ENCODE measurements at places on chromosomes 7 and 10. TPM values are rescaled to one million over a fixed set of nuclear protein-coding genes. Genes with fewer than 3 reads are reported as not detected.
A peak's percentile ranks its signal among the peaks of the same experiment; 100 is the strongest.

DNA sequence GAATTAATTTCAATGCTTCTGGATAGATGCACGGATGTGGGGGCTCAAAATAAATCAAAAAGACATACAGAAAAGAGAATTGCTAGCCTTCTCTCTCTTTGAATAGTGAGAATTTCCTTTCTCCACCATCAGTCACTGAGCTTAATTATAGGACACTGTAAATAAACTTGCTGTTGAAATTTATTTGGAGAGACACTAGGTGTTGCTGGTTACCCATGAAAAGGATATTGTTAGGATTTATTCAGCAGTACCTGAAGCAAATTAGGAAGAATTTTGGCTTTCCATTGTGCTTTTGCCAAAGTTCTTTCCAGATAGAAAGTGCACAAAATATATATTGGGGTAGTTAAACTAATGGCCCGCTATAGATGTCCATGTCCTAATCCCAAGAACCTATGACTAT lies 27.6 kb downstream of the GCC1 start:
- no peak for DNase-seq

DNA sequence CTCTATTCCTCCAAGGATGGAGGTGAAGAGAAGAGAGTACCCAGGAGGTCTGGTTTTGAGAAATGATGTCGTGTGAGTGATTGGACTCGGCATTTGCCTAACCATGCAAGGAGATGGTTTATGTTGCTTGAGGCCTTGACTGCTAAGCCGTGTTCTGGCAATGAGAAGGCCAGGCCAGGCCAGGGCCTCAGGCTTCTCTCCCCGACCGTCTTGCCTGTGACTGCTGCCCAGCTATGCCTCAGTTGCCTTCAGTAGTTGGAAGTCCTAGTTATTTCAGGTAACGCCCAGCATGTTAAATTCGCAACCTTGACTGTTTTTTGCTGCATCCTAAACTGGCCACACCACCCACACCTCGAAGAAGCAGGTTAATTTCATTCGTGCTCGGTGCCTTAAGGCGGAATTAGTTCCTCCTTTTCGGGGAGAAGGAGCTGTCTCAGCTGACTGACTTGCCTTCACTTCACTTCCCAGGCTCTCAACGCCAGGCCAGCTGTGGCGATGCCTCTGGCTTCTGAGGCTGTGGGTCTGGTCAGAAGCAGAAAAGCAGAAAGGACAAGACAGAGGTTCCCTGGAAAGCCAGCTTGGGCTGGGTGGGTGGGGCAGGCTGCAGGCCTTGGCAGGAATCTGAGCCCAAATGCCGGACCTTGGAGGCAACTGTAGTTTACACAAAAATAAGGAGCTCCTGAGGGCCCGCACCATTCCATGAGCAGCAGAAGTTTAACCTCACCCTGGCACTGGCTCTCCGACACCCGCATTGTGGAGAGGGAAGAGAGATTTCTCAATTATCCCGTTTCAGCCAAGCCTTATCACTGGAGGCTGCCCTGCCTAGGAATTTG lies 61.9 kb upstream of the SAMD8 start:
- peak; percentile 33 for DNase-seq

- no peak for DNase-seq
Measured at GRCh38 chr7:141973673-141974072, at the start of gene TAS2R38. TSS of gene TAS2R38 (minus strand) at chr7:141973773. CDS start at chr7:141973689, 84 bp downstream.

DNA sequence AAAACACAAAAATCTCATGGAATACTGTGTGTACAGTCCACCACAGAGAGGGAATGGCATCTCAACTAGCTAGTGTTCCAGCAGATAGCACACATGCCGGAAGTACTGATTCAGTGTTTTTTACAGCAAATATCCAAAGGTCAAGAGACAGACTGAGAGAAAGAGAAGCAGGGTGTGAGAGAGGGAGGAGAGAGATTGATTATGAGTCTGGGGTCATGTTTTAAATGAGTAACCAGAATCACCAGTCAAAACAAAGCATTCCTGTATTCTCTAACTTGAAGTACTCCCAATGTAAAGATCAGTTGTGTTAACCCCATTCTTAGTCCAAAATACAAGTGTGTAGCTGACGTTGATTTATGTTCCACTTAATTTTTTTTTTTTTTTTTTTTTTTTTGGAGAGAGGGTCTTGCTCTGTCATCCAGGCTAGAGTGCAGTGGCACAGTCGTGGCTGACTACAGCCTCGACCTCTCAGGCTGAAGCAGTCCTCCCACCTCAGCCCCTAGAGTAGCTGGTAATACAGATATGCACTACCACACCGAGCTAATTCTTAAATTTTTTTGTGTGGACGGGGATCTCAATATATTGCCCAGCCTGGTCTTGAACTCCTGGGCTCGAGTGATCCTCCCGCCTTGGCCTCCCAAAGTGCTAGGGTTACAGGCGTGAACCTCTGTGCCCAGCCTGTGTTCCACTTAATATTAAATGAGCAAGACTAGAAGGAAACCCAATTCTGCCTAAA lies 114.2 kb downstream of the TAF3 start:
- DNase-seq = no peak

Gene SPDYE2
- not detected for total RNA-seq

DNA sequence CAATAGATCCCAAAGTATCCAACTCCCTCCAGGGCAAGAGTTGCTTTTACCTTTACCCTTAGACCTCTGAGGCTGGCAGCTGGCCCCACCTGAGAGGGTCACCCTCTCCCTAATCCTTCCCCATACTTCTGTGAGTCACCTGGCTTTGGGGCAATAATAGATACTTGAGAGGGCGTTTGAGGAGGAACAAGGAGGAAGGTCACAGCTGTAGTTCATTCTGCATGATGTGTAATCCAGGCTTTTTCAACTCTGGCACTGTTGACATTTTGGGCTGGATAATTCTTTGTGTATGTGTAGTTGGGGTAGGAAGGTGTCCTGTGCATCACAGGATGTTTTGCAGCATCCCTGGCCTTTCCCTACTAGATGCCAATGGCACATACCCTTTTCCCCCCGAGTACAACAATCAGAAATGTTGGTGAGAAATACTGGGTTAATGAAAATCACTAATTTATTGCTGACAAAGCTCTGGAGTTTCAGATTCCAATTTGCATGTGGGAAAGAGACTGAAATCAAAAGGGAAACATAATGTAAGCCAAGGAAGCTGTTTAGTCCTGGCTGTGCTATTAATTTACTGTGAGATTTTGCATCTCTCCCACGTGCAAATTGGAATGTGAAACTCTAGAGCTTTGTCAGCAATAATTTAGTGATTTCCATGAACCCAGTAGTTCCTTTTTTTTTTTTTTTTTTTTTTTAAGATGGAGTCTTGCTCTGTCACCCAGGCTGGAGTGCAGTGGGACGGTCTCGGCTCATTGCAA lies 3.6 kb downstream of the BLVRA start:
- no peak for DNase-seq

- DNase-seq = no peak
Measured at GRCh38 chr10:100380400-100380799, 33.4 kb downstream of the SCD start.

GRCh38 chr7:142808461-142808801 lies 37.7 kb downstream of the PRSS2 start:
- DNase-seq = no peak

- no peak for DNase-seq
Measured at GRCh38 chr7:101861218-101861775, 43.9 kb downstream of the CUX1 start.

DNA sequence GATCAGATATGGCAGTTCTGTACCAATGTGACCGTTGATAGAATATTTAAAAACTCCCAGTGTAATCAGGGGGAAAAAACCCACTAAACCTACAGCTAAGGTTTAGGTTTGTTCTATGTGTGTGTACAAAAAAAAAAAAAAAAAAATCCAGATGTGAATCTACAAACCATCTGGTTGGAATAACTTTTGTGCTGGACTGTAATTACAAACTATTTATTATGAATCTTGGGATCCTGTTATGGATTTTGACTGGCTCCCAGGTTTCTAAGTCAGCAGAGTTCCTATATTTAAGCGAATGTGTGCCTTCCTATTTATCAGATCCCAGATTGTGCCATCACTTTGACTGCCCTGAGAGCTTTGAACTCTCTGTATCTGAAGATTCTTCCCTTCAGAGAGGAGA lies 29.1 kb downstream of the BMPER start:
- no peak for DNase-seq

GRCh38 chr7:137999496-138000080 lies 2.3 kb downstream of the CREB3L2 start:
- DNase-seq = peak; percentile 46

Gene MSS51
- total RNA-seq = 1.3 TPM

Gene ATRNL1
- 8.4 TPM for total RNA-seq

DNA sequence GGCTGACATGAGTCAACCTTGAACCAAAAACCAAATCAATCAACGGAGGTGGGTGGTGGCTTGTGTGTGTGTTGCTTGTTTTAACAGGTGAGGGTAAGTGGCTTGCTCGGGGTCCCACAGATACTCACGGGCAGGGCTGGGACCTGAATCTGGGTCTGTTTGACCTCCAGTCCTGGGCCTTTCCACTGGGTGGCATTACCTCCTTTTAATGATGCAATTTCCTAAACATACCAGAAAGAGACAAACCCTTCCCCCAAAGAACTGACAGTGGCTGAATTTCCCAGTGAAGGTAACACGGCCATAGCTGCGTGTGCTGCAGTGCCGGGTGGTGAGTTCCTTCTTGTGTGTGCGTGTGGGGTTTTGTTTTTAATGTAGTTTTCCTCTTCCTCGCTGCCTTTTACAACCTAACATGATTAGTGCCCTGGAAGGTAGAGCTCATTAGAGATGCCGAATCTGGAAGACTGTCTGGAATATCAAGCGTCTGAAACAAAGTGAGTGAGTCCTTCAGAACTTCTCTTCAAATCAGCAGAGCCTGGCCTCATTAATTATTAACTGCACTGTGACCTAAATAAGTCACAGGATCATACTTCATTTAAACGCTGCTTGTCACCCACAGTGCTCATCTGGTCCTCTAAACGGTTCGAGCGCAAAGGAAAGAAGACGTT lies 166.1 kb upstream of the TCERG1L start:
- DNase-seq = no peak

GRCh38 chr7:50469181-50469580 lies 19.0 kb upstream of the FIGNL1 start:
- no peak for DNase-seq

Gene OR6V1
- total RNA-seq = not detected

DNA sequence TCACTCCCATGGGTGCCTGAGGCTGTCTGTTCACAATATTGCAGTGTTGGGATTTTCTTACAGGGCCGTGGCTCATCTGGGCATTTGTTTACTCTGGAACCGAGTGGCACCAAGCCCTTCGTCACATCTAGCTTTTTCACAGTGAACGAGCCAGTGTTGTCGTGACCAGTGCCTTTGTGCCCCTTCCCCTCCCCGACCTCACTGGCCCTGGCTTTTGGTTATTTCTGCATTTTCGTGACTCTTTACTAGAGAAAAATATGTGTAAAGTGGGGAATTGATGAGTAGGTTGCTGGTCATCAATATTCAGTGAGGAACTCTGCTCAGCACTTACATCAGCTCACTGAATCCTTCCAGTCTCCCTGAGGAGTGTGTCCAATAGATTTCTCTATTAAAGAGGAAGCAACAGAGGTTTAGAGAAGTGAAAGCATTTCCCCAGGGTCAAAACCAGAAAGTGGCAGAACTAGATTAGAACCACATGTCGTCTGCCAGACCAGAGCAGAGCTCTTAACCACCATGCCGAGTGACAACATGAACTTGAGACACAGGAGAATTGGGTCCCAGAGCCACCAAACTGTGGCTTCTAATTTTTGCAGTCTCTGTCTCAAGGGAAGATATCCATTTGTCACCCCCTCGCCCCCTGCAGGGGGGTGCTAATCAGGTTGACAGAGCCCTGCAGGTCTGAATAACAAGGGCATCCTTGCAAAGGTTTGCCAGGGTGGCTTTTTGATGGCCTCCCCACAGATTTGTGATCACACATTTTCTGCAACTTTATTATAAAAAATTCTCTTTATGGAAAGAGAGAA lies 125.3 kb downstream of the CHN2 start:
- DNase-seq = no peak

Gene LIPM
- total RNA-seq = not detected

Gene ADAM12
- 22.5 TPM for total RNA-seq

All from fibroblast of villous mesenchyme (primary cell).